Muscle of leg (tissue), 16 donors: ENCODE measurements at places on chromosomes 12 and 14. TPM values are rescaled to one million over a fixed set of nuclear protein-coding genes. Genes with fewer than 3 reads are reported as not detected.

PLA2G1B gene
- not detected for polyA plus RNA-seq

INSM2 gene
- polyA plus RNA-seq, result not detected

ZNF839 gene
- 7.7 TPM for polyA plus RNA-seq

GRCh38 chr14:83706231-83706954 lies 1823.6 kb upstream of the FLRT2 start:
- H3K27me3 ChIP-seq, result no peaks in the 10 kb centered on the region
- no peak overlapping the region for H3K27ac ChIP-seq
- no peaks in the 10 kb centered on the region for H3K36me3 ChIP-seq
- peak; percentile 5 for DNase-seq
- H3K4me1 ChIP-seq, result no peaks in the 10 kb centered on the region

GRCh38 chr12:124595444-124595843 lies 28.0 kb upstream of the NCOR2 start:
- no peak overlapping the region for H3K27ac ChIP-seq
- H3K36me3 ChIP-seq, result no peaks in the 10 kb centered on the region
- H3K27me3 ChIP-seq, result peaks cover 2% of the 10 kb centered on the region
- peaks cover 15% of the 10 kb centered on the region for H3K4me1 ChIP-seq
- no peak overlapping the region for H3K4me3 ChIP-seq
- DNase-seq, result no peak

DNA sequence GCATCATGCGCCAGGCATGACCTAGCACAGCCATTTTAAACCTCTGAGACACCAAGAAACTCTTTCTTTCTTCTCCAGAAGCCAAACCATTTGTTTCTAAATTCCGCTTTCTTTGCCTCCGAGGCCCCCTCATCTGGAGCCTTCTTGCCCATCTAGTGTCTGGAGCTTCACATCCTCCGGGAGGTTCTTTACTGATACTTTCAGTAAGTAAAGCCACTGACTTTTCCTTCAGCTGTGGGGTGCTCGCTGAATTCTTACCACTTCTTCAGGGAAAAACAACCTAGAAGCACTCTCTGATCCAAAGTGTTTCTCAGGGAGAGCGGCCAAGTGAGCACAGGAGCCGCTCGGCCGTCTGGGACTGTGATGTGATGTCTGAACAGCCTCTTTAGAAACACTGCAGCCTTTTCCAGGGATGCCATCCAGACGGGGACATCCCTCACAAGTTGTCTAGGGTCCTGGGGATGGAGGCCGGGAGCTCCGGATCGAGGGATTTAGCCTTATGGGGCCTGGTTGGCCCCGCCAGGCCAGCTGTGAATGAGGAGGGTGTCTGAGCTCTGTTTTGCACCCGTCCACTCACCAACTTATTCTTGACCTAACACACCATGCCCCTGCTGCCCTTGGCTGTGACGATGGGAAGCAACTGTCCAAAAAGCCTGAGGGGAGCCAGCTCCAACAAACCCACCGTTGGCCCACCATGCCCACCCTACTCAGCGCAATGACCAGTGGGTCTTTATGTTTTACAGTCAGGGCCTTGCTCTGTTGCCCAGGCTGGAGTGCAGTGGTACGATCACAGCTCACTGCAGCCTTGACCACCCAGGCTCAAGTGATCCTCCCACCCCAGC lies 160.6 kb downstream of the ZFP36L1 start:
- peak overlapping the region; percentile 95 for H3K27ac ChIP-seq
- H3K36me3 ChIP-seq, result no peaks in the 10 kb centered on the region
- no peaks in the 10 kb centered on the region for H3K27me3 ChIP-seq
- peak; percentile 76 for DNase-seq
- H3K4me3 ChIP-seq, result no peak overlapping the region

DNA sequence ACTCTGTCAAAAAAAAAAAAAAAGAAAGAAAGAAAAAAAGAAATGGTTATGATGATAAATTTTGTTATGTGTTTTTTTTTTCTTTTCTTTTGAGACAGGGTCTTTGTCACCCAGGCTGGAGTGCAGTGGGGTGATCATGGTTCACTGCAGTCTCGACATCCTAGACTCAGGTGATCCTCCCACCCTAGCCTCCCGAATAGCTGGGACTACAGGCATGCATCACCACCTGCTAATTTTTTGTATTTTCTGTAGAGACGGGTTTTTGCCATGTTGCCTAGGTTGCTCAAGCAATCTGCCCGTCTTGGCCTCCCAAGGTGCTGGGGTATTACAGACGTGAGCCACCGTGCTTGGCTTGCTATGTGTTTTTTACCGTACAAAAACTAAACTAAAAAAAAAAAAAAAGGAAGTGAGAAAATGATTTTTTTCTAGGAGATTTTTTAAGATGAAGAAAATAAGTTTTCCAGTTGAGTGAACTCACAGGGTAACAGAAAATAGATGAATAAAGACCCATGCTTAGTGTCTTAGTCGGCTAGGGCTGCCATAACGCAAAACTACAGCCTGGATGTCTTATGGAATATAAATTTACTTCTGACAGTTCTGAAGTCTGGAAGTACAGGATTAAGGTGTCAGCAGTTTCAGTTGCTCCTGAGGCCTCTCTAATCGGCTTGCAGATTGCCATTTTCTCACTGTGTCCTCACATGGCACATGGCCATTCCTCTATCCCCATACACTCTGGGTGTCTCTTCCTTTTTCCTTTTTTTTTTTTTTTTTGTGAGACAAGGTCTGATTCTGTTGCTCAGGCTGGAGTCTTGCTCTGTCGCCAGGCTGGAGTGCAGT lies 13.2 kb upstream of the APOF start:
- peak; percentile 21 for DNase-seq
- H3K4me3 ChIP-seq, result no peak overlapping the region
- H3K27ac ChIP-seq, result no peak overlapping the region
- no peaks in the 10 kb centered on the region for H3K36me3 ChIP-seq

TCL1B gene
- polyA plus RNA-seq, result not detected

LRRK2 gene
- 5.1 TPM for polyA plus RNA-seq

TMBIM4 gene
- 76.3 TPM for polyA plus RNA-seq

DNA sequence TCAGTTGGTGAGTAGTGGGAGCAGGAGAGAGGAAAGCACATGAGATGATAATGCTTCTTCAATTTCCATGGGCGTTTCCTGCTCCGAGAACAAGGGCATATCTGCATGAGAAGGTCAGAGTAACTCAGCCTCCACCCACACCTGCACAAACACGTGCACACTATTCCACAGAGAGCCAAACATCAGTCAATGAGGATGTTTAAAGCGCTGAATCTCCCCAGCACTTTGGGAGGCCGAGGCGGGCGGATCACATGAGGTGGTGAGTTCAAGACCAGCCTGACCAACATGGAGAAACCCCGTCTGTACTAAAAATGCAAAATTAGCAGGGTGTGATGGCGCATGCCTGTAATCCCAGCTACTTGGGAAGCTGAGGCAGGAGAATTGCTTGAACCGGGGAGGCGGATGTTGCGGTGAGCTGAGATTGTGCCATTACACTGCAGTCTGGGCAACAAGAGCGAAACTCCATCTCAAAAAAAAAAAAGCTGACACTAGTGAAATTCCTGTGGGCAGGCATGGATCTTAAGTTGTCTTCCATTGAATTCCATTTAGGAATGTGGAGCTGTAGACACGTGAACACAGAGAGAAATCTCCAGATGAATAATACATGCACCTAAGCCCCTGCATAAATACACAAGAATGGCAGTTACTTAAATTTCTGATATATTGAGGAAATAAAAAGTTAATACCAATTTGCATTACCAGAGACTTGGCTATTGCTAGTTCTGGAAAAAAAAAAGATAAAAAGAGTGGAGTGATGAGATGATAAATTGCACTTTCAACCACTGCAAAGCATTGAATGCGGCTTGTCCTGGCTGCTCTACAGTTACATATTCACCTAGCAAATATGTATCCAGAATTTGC lies 1097.4 kb upstream of the TMEM132C start:
- no peak overlapping the region for H3K27ac ChIP-seq
- no peak overlapping the region for H3K4me3 ChIP-seq
- H3K36me3 ChIP-seq, result no peaks in the 10 kb centered on the region
- no peak for DNase-seq

DNA sequence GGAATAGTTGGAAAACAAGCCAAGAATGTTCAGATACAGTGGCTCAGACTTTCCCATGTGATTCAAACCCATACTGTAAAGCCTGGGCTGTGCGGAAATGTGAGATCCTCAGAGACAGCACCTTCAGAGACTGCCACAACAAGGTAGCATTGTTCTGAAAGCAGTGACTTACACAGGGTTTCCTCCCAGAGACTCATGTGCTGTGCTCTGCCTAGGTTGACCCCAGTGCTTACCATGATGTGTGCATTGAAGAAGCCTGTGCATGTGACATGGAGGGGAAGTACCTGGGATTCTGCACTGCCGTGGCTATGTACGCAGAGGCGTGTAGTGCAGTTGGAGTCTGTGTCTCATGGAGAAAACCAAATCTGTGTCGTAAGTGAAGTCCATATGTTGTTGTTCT lies 219.4 kb downstream of the LRRK2 start:
- no peaks in the 10 kb centered on the region for H3K27me3 ChIP-seq
- no peaks in the 10 kb centered on the region for H3K36me3 ChIP-seq
- H3K4me3 ChIP-seq, result no peak overlapping the region
- no peaks in the 10 kb centered on the region for H3K4me1 ChIP-seq
- H3K27ac ChIP-seq, result no peak overlapping the region
- no peak for DNase-seq

DNA sequence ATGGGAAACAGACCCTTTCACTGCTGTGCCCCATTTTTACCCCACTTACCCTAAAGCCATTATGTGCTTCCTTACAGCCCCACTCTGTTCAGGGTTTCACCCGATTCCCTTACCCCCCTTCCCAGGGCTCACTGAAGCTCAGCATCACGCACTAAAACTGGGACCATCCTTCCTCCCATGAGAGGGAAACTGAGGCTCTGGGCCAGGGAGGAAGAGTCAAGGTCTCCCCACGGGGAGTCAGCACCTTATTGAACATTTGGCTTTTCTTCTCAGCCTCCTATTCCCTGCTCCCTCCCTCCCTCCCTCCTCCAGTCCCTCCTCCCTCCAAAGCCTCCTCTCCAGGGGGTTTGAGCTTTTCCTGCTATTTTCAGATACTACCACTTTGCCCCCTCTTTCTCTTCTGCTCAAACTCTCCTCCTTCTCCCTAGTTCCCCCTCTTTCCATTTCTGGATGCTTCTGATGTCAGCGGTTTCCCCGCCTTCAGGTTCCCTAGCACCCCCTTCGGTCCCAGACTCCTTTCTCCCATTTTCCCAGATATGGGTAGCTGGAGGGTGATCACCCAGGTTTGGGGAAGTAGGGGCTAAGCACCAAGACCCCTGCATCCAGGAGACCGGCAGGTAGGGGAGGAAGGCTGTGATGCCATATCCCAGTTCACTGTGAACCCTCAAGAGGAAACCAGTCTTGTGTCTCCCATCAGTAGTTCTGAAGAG lies 960 bp downstream of the GPR162 start:
- peak overlapping the region; percentile 54 for H3K4me3 ChIP-seq
- peaks cover 64% of the 10 kb centered on the region for H3K4me1 ChIP-seq
- H3K27me3 ChIP-seq, result peaks cover 4% of the 10 kb centered on the region
- peak overlapping the region; percentile 52 for H3K27ac ChIP-seq
- H3K36me3 ChIP-seq, result no peaks in the 10 kb centered on the region
- no peak for DNase-seq

DNA sequence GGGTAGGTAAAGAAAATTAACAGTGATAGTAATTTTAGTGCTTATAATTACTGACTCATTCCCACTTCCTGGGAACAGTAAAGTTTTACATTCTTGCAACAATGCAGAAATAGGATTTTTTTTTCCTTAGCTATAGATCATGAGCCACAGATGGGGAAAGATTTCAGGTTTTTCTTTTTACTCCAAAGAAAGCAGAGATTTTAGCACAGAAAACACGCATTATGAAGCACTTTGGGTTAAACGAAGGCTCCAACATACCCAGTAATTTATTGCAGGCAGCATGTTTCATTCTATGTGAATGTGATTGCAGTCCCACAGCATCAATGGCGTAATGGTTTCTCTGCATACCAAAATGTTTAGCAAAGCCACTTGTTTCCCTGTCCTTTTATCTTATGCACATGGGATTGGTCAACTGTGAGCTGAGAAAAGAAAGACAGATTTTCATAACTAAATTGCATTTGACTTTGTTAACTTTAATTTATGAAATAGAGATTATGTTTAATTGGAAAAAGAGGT lies 124.6 kb upstream of the E2F7 start:
- no peaks in the 10 kb centered on the region for H3K4me1 ChIP-seq
- peak; percentile 76 for DNase-seq
- H3K27ac ChIP-seq, result no peak overlapping the region
- H3K36me3 ChIP-seq, result no peaks in the 10 kb centered on the region
- H3K27me3 ChIP-seq, result no peaks in the 10 kb centered on the region

FGF23 gene
- polyA plus RNA-seq, result not detected

- H3K4me3 ChIP-seq, result no peak overlapping the region
- no peaks in the 10 kb centered on the region for H3K27me3 ChIP-seq
- DNase-seq, result no peak
- H3K36me3 ChIP-seq, result peaks cover 17% of the 10 kb centered on the region
- H3K27ac ChIP-seq, result peak overlapping the region; percentile 83
- H3K4me1 ChIP-seq, result peaks cover 16% of the 10 kb centered on the region
Measured at GRCh38 chr12:11885261-11886038, 185.3 kb upstream of the BCL2L14 start.

DNA sequence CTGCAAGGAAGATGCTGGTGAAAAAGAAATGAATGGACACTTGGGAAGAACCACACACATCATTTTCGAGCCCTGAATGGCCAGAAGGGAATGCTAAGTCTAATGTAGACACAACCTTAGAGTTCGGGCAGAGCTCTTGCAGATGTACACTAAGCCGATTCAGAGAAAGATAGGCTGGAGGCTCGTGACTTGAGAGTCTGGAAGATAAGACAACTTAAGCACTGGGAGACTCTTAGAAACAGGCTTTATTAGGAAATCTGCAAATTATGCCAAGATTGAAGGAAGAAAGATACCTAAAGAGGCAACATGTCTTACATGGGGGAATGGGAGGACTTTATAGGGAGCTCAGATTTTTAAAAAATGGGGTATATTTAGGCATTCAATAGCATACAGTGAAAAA lies 13.5 kb downstream of the TBPL2 start:
- H3K27ac ChIP-seq, result no peak overlapping the region
- H3K4me3 ChIP-seq, result no peak overlapping the region
- no peak for DNase-seq
- no peaks in the 10 kb centered on the region for H3K27me3 ChIP-seq

GRCh38 chr14:71728386-71728785 lies 203.8 kb upstream of the RGS6 start:
- H3K4me1 ChIP-seq, result peaks cover 10% of the 10 kb centered on the region
- H3K36me3 ChIP-seq, result peaks cover 24% of the 10 kb centered on the region
- H3K27ac ChIP-seq, result no peak overlapping the region

DNA sequence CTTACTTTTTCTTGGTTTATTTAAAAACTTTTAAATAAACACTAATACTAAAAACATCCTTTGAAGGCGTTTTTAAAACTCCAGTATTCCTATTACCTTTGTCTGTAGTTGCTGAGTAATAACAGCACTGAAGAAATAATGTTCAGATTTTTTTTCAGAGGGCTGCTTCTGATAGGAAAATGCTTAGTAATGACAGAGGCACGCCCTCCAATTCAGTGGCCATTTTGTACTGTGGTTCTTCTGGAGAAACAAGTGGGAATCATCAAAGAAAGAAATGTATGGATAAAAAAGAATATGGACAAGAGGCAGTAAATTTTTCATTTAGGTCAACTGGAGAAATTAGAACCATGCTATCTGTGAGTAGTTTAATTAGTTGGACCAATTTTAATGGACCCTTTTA lies 13.6 kb downstream of the VEZT start:
- no peak for DNase-seq
- no peak overlapping the region for H3K27ac ChIP-seq
- no peaks in the 10 kb centered on the region for H3K27me3 ChIP-seq

GRCh38 chr12:93706824-93707223 lies 29.6 kb downstream of the CRADD start:
- DNase-seq, result no peak
- H3K27me3 ChIP-seq, result no peaks in the 10 kb centered on the region
- H3K4me1 ChIP-seq, result no peaks in the 10 kb centered on the region
- H3K36me3 ChIP-seq, result no peaks in the 10 kb centered on the region
